Activated CD4-positive, alpha-beta T cell treated with anti-CD3 and anti-CD28 coated beads for 48 hours (primary cell): ENCODE measurements at places on chromosomes 3 and 15.

DNA sequence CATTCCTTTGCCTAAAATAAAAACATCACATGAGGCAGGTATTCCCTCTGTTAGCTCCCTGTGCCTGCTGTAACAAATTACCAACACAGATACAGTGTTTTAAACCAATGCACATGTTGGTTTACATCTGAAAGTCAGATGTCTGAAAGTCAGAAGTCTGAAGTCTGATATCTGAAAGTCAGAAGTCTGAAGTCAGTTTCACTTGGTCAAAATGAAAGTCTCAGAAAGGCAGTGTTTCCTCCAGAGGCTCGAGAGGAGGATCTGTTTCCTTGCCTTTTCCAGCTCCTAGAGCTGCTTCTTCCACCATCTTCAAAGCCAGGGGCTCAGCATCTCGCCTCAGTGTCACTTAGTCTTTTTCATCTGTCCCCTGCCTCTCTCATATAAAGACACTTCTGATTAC is 22.0 kb downstream of the SST start:
- no peak for DNase-seq

DNA sequence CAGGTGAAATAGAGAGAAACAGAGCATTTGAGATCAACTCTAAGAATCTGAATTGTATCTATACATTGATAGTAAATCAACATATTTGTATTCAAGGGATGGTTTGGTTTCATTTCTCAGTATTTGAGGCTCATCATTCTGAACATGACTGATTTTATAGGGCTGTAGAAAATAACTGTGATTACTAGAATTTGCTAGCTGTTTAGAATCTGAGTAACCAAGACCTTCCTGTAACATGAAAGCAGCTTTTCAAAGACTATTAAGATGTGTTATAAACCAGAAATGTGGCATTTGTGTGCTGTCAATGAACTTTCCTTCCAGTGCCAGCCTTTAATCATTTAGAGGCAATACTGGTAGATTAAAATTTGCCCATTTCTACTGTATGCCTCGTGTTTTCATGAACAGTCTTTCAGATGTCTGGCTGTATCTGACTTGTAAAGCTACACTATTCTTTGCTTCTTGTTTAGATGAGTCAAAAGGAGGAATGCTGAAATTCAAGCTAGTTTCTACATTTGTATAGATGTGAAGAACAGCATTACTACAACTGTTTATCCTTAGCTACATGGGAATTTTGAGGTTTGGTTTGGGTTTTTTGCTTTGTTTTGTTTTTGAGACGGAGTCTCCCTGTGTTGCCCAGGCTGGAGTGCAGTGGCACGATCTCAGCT is 137.3 kb upstream of the BHLHE40 start:
- DNase-seq: no peak

- no peak for DNase-seq
Observed at GRCh38 chr3:129583289-129583688, 23.2 kb downstream of the PLXND1 start.

GRCh38 chr3:74363346-74363745 is 251.1 kb downstream of the CNTN3 start:
- DNase-seq: no peak

GRCh38 chr3:38278841-38279240 is 3.3 kb upstream of the SLC22A14 start:
- DNase-seq: no peak

DNA sequence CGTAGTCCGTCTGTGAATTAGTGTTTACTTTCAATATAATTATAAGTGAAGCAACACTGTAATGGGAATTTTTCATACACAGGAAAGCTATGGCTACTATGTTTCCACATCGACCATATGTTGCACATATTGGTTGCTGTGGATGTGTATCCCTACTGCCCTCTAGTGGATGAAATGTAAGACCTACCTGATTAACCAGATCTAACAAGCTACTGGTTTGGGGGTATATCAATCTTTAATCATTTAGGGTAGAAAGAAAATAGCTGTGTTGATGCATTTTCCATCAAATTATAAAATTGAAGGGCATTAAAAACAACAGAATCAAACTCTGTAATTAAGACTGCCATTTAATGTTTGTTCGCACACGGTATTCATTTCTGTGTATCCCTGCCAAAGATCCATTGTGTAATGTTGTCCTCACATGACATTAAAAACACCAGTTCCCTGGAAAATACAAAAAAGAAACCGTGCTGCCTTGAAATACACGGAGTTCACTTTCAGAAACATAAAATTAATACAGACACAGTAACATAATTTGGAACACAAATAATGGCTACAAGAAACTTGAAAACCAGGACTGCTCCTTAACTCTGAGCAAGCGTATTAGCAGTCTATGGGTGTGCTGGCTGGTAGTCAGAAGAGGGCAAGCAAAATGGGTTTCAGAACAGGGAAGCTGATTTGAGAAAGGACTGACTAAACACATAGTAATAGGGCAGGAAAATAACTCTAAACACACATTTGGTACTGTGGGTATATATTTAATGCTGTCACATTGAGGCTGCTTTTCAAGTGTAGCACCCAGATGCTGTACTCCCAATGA is 125.1 kb downstream of the TIGIT start:
- no peak for DNase-seq

DNA sequence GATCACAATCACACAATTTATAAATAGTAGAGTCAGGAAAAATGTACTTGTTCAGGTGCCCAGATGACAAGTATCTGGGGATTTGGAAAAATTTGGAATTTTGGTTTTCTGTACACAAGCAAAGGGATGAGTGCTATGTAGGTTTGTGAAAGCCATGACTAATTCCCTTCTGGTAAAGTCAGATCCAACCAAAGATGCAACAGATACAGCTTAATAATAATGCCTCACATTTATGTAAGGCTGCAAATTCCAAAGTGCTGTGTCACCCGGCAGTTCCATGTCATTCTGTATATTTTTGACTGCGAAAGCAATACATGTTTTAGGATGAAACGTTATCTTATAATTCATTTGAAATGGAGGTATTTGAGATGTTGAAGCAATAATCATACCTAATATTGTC is 102.7 kb upstream of the AGBL1 start:
- no peak for DNase-seq

DNA sequence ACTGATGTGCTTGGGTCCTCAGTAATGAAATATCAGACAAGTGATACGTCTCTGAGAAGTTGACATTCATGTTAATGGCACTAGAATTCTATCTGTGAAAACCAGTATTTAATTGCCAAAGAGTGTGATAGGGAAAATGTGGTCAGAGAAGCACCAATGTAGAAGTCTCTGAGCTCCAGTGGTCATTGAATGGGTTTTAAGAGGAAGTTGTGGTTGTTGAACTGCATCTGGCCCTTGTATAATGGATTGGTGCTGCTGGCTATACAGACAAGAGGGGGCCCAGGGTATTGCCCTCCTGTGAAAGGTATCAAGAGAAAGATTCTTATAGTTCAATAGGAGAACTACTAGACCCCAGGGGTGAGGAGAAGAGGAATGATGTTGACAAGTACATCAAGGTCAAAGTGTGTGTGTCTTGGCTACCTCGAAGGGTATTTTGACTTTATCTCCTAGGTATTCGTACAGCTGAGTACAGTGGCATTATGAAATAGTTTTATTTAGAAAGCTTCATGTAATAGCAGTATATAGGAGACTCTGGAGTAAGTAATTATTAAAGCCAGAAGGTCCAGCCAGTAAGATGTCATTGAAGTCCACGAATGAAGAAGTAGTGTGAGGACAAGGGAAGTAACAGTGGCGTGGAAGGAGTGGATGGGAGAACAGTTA is 47.1 kb downstream of the CHD2 start:
- DNase-seq: no peak

- DNase-seq: no peak
Observed at GRCh38 chr3:32412887-32413286, 21.2 kb downstream of the CMTM7 start.

DNA sequence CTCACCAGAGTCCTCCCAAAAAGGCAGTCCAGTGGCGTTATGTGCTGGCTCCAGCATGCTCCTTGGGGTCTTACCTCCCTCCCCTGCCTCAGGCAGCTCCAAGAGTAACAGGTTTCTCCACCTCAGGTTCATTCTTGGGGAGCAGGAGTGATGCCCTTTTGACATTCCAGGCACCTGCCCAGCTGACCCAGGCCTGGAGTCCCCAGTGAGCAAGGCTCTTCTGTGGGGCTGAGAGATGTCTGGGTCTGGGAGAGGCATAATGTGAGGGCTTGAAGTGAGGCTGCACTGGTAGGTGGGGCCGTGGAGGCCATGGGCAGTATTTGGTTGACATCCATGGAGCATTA is 15.3 kb downstream of the PXYLP1 start:
- no peak for DNase-seq

DNA sequence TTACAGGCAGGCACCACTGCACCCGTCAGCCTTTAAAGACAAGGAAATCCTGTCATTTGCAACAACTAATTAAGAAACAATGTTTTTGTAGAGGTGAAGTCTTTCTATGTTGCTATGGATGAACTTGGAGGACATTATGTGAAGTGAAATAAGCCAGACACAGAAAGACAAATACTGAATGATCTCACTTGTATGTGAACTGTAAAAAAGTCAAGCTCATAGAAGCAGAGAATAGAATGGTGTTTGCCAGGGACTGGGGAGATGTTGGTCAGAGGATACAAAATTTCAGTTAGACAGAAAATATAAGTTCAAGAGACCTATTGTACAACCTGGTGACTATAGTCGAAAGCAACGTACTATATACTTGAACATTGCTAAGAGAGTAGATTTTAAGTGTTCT is 27.2 kb upstream of the ARPIN start:
- DNase-seq: no peak

DNA sequence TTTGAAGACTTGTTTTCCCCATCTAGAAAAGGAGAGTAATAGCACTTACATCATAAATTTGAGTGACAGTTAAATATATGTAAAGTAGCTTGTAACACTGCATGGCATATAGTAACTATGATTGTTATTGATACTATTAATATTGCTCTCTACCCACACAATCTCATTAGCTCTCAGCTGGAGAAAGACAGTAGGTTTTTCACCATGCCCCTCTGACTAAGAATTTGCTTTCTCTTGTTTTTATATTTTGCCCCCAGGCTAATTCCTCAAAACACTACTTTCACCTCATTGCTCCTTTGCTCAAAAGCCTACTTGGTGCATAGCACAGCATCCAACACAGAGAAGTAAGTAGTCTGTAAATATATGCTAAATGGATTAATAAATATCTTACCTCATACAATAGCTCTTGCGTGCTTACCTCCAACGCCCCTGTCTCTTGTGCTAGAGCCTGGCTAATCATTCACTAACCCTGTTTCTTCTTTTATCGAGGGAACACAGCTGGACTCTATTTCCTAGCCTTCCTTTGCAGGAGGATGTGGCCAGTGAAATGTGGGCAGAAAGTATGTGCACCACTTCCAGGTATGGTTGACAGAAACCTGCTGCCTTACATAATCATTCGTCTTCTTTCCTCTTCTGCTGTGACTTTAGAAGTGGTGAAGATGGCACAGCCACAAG is 190.0 kb downstream of the PLCH1 start:
- DNase-seq: no peak

- DNase-seq: no peak
Observed at GRCh38 chr3:155963570-155963969, 93.1 kb downstream of the GMPS start.

GRCh38 chr3:25572919-25573385 is 91.8 kb downstream of the TOP2B start:
- no peak for DNase-seq

GRCh38 chr3:68935778-68936177 is 3.4 kb upstream of the TAFA4 start:
- DNase-seq: no peak

DNA sequence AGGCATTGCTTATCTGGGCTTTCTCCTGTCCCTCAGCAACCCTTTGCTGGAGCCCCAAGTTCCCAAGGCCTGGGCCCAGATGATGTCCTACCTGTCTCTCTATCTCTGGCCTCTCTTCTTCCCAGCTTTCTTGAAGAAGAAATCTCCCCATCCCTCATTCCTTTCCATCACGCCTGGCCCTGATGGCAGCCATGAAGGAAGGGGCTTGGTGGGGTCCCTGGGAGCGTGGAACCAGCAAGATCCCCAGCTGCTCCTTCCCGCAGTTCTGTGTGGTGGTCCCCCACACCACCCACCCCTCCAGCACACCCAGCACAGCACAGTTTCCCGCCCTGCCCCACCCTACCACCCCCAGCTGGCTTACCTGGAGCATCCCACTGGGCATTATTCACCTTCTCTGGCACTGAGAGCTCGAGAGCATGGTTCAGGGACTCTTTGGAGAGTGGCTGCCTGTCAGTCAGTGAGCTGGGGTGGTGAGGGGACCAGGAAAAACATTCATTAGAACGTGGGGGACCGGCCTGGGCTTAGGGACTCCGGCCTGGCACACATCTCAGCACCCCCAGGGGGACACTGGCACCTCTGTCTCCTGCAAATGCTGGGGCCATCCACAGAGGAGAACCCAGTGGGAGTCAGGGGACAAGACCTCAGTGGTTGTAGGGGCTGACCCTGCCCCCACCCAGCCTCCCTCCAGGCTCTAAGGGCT is 26.6 kb downstream of the ACSBG1 start:
- no peak for DNase-seq

DNA sequence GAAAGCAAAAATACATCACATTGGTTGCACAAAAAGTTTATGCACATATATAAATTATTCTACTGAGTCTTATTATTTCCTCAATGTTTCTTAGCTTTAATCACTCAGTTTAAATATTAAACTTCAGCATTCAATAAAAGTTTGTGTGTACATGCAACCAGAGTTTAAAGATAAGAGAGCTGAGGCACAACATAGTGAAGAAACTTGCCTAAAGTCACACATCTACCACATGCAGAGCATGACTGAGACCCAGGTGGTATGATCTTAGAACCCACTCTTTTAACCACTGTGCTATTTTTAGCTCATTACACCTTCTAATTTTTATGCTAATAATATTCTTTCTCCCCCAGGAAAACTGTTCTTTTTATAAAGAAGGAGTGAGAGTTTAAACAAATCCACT is 96.1 kb upstream of the GOLIM4 start:
- DNase-seq: no peak

DNA sequence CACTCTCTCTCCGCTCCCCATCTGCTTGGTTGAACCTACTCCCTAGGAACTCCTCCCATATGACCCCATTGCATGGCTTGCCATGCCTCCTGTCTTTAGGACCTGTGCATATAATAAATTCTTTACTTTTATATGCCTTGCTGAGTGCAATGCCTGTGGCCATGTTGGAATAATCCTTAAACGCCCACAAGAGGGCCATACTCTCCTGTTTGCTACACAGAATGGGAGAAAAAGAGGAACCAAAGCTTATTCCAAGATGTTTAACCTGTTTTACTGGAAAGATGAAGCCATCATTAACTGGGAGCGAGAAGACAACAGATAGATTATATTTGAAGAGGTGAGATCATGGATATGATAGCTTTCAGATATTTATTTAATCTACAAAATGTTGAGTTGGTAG is 1097.8 kb downstream of the NAALADL2 start:
- no peak for DNase-seq
